ENCODE measurements at places on chromosomes 7 and 10.

- peak; percentile 100 for DNase-seq
Observed at GRCh38 chr7:99562832-99563231, 4.4 kb downstream of the ZNF655 start.

DNA sequence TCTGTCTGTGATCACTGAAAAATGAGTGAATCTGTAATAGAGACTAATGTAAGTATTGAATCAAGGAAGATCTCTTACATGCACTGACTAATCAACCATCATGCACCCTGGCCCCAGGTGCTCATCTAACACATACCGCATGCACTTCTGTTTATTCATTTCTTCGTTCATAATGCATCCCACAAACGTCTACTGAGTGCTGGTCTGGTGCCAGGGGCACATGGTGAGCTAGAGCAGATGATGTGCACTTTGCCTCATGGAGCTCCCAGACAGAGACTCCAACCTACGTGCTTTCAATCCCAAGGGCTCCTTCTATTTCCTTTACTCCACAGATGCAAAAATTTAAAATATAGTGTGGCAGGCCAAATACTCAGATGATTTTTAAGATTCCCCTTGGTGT lies 10.7 kb downstream of the C10orf90 start:
- DNase-seq, result no peak

- no peak for DNase-seq
Observed at GRCh38 chr7:25537662-25538375, 309.5 kb upstream of the NPVF start.

GRCh38 chr7:72152161-72153131 lies 259.7 kb downstream of the CALN1 start:
- DNase-seq, result no peak

- no peak for DNase-seq
Observed at GRCh38 chr7:121180436-121181063, 148.2 kb upstream of the WNT16 start.

GRCh38 chr7:108310351-108310750 lies 145.9 kb downstream of the NRCAM start:
- peak; percentile 67 for DNase-seq

GRCh38 chr7:148553979-148554378 lies 36.6 kb upstream of the C7orf33 start:
- no peak for DNase-seq

DNA sequence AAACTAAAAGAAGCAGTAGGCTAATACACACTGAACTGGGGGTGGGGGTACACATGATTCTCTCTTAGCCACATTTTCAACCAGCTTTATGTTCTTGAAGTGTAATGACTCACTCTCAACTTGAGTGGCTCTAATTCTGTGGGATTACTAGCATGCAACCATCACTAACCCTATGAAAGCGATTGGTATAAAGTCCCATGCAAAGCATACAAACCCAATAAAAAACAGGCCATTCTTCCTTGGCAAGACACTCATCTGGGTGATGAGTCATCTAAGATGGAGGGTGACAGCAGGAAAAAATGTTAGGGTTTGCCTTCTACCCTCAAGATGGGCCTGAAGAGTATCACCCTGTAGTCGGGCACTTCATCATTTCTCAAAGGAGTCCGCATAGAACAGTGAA lies 14.9 kb upstream of the PON3 start:
- no peak for DNase-seq

GRCh38 chr7:25520017-25520416 lies 291.7 kb upstream of the NPVF start:
- no peak for DNase-seq

DNA sequence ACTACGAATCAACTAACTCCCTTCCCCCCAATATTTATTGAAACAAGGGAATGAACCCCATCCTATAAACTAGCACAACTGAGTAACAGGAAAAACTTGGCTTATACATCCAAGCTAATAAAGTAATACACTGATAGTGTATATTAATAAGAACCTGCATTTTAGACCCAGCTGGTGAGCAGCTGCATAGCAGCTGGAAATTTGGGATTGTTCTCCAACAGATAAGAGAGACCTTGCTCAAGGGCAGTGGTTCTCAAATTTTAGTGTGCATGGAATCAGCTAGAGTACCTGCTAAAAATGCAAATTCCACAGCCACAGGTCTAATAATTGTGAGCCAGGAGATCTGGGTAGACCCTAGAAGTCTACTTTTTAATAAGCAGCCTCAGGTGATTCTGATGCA lies 384.7 kb upstream of the HPS1 start:
- no peak for DNase-seq

GRCh38 chr10:49090696-49091380 lies 24.5 kb downstream of the VSTM4 start:
- no peak for DNase-seq

DNA sequence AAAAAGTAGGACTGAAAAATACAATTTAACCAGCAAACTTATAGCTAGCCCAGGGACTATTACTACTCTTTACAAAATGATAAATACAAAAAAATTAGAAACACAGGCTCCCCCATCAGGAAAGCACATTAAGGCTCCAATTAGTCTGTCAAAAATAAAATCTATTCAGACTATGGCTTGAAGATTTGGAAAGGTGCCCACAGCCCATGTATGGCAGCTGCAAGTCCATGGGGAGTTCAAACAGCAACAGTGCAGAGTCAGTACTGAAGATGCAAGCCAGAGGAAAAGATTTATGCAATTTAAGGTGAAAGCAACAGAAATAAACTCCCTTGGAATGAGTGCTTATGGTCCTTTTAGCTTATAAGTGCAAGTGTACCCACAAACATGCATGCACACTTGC lies 29.7 kb downstream of the IMMP2L start:
- DNase-seq, result peak; percentile 39

DNA sequence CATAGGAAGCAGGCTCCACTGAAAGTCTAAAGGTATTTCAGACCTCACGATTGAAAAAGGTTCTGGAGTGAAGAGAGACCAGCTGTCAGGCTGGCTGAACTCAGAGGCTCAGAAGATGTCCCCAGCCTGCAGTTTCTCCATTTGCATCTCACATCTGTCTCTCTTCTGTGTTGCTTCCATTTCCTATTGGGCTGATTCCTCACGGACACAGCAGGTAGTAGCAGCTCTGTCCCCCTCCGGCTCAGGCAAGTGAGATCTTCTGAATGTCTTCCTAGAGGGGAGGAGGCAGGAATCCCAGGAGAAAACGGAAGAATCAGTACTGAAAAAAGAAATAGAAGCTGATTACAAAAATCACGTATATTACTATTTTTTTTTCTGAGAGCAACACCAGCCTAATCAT lies 274.1 kb upstream of the COBL start:
- DNase-seq, result no peak

GRCh38 chr10:119406137-119406536 lies 136.4 kb downstream of the RGS10 start:
- DNase-seq, result no peak

- no peak for DNase-seq
Observed at GRCh38 chr7:102426268-102427018, 6.9 kb upstream of the ORAI2 start.

DNA sequence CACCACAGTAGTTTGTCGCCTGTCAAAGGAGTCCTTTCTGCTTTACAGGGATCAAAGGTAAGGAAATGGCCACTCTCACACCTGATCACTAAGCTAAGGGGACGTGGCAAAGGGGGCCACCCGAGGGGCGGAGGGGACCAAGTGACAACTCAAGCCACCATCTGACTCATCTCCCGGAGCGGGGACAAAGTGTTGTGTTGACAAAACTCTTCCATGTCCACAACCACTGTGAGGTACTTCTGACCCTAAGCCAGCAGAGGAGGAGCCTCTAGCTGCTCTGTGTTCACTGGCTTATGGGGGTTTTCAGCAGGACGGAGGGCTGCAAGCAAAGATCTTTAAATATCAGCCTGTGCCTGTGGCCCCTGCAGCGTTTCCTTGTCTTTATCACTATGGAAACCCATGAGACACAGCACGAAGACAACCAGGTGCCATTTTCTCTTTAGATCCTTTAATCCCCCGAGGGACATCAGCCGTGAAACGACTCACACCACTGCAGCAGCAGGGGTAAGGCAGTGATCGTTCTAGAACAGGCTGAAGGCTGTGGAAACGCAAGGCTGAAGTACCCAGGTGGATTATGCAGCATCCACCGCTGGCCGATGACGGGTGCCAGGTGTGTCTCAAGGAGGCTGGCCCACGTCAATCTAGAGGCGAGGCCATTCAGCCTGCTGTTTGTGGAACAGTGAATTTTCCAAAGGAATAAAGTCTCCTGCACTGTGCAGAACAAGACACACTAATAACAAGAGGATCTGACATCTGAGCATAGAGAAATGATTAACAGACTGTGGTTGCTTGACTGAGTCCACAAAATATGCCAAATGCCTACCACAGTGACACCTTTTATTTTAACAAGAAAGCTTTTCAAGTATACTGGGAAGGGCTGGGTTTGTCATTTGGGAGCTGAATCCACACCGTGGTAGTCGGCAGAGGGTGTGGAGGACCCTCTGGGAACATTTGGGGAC lies 26.6 kb upstream of the DDC start:
- DNase-seq, result no peak

Data from fibroblast of lung (primary cell).